ENCODE measurements at places on chromosomes 16 and 17. TPM values are rescaled to one million over a fixed set of nuclear protein-coding genes. Genes with fewer than 3 reads are reported as not detected.

Gene AURKB
- 156 TPM for total RNA-seq

Gene AGRP
- total RNA-seq: not detected

Gene LRRC37A
- total RNA-seq: 5.4 TPM

Gene CD68
- total RNA-seq: 0.95 TPM

Gene IFI35
- total RNA-seq: 0.96 TPM

Gene HCRT
- total RNA-seq: not detected
